HS-5 (cell line): ENCODE measurements at places on chromosomes 1 and 21.

- no peak for DNase-seq
These were observed 140.4 kb upstream of the UBE2U start for GRCh38 chr1:64062941-64063581.

GRCh38 chr1:25030674-25031589, 100.9 kb upstream of the RUNX3 start:
- no peak for DNase-seq

GRCh38 chr21:45130324-45130774, 56.0 kb downstream of the ADARB1 start:
- DNase-seq = peak; percentile 58

GRCh38 chr1:234851450-234852438, 241.8 kb upstream of the IRF2BP2 start:
- DNase-seq = peak; percentile 14

DNA sequence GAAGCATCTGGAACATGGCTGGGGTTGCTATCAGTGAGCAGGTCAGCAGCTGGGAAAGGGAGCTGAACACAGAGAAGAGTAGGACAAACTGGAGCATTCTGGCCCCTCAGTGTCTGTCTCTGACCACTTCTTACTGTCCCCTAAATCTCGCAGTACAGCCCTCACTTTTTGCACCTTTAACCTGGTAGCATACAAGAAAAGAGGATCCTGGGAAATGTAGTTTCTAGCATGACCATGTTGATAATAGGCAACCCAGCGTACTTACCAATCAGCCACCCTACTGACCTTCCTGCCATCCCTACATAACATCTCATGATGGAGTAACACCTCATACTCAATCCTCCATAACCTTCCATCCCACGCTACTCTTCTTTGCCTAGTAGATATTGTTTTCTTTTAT, 99.1 kb upstream of the RAVER2 start:
- DNase-seq = no peak
